ENCODE measurements at places on chromosomes 12 and 14.
A peak's percentile ranks its signal among the peaks of the same experiment; 100 is the strongest.

GRCh38 chr12:111685322-111685810, 390 bp downstream of the BRAP start:
- no peak for DNase-seq

DNA sequence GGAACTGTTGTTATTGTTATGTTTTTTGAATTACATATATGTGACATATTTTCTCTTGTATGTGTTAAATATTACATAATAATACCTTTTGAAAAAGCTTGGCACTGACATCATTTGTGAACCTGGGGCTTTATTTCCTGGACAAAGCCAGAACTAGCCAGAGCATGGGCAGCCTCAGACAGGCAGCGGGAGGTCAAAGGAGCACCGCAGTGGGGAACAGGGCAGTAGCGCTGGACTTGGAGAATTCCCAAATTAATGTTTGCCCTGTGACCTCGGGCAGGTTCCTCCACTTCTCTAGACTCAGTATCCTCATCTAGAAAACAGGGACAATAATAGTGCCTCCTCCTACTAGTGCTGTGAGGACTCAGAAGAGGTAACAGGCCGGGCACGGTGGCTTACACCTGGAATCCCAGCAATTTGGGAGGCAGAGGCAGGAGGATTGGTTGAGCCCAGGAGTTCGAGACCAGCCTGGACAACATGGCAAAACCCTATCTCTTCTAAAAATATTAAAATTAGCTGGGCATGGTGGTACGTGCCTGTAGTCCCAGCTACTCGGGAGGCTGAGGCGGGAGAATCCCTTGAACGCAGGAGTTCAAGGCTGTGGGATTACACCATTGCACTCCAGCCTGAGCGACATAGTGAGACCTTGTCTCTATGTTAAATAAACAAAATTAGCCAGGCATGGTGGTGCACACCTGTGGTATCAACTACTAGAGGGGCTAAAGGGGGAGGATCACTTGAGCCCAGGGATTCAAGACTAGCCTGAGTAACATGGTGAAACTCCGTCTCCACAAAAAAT, 27.3 kb upstream of the ITPK1 start:
- DNase-seq, result no peak

- DNase-seq, result peak; percentile 66
These were observed 40.2 kb downstream of the STAB2 start for GRCh38 chr12:103627189-103627855.

DNA sequence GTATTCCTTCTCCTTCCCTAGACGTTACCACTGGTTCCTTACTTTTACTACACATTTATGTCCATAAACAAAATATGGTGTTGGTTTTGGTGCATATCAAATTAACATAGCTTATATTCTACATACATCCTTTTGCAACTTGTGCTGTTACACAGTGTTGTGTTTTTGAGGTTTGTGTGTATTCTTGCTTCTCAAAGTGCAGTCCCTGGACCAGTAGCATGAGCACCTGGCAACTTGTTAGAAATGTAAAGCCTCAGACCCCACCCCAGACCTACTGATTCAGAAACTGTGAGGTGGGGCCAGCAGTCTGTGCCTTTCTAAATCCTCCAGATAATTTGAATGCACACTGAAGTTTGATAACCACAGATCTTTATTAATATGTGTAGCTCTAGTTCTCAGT, 65.9 kb downstream of the RNFT2 start:
- DNase-seq, result no peak

DNA sequence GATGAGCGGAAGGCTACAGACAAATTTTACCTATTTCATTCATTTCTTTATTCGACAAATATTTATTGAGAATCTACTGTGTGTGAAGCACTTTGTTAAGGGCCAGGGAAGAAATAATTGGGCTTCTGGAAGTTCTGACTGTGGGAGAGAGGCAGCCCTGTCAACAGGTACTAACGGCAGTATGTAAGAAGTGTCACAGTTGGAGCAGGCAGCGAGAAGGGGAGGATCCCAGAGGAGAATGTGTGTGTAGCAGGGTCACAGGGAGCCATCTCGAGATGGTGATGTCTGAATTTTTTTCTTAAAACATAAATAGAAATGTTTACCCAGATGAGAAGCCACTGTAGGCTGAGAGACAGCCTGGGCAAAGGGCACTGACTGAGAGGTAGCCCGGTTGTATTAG, 163.3 kb upstream of the SLC38A2 start:
- DNase-seq, result no peak

DNA sequence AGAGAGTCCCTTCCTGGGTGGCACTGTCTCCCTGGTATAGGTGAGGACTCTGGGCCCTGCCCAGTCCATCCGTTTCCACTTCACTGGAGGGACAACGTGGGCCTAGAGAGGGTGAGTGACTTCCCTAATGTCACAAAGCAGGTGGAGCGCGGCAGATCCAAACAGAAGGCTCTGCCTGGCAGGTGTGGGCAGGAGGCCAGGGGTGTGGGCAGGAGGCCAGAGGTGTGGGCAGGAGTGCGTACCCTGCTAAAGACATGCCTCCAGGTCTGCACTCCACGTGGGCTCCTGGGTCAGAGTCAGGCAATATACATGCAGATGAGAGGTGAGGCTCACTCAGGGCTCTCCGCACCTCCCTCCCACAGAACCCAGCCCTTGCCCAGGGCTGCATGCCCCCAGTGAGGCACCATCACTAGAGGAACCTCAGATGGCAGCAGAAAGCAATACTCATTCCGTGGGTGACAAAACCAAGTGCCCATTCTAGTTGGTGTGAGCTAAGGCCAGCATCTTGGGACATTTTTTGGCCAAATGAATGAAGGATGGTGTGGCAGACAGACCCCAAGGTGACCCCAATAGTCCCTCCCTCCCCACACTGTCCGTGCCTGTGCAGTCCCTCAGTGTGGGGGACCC, 271.6 kb upstream of the RTL1 start:
- no peak for DNase-seq

GRCh38 chr12:101795013-101795412, 35.7 kb downstream of the GNPTAB start:
- DNase-seq, result no peak

- DNase-seq, result no peak
These were observed 429.7 kb downstream of the EGLN3 start for GRCh38 chr14:33521192-33521591.

DNA sequence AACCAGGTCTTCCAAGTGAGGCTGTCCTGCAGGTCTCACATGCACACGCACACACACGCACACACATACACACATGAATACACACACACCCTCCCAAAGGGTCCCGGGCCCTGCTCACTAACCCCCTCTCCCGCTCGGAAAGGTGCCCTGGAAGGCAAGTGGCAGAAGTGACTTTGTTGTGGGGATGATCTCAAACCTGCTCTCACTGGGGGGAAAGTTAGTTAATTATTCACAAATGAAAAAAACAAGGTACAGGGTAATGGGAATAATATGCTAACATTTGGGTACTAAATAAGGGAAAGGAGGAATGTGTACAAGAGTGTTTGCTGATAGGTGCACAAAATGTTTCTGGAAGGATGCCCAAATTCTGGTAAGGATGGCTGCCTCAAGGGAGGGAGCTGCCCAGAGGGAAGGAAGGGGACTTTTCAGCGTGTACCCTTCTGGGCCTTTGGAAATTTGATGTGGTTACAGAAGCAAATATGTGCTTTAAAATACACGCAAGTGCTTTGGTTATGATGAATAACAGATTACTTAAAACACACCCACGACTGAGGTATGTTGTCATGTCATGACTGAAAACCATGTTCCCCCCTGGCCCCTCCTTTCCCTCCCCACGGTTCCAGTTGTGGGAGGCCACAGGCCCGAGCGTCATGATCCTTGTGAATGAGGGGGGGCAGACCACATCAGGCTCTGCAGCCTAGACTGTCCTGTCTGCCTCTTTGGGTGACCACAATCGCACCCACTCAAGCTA, 43.3 kb upstream of the PLEKHG6 start:
- DNase-seq, result no peak

DNA sequence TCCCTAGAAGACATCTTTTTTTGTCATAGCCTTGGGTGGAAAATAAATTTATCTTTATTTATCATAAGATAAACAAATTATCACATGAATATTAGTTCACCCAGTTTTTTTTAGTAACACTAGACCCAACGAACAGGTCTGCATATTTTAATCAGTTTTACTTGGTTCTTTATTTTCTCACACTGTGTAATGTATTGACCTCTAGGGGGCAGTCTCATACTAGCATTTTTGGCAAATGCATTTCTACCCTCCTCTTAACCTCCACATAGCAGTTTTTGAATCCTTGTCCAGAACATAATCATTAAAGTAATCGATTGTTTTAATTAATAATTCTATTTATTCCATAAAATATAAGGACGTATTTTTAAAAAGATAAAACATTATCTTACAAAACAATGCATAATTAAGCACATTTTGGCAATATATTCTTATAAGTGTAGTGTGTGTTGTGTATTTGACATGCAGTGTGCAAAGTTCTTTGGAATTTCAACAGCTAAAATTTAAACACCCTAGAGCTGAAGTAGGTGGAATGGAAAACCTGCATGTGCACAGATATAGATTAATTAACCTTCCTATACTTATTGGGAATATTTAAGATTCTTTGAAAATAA, 31.6 kb upstream of the PTPRQ start:
- no peak for DNase-seq

DNA sequence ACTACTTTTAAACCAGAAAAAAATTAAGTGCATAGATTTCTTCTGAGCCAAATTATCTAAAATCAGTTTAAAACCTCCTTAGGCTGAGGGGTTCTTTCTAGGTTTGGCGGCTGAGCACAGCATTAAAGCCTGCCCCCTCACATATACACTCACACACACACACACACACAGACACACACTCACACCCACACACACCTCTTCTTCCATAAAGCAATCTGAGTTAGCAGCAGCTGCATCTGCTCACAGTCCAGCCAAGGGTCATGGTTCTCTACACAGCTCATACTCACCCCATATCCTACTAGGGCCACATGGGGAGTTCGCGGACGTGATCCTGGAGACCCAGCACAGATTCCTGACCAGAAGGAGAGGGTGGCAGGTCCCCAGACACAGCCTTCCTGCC, 12.4 kb downstream of the SYNDIG1L start:
- DNase-seq, result no peak

DNA sequence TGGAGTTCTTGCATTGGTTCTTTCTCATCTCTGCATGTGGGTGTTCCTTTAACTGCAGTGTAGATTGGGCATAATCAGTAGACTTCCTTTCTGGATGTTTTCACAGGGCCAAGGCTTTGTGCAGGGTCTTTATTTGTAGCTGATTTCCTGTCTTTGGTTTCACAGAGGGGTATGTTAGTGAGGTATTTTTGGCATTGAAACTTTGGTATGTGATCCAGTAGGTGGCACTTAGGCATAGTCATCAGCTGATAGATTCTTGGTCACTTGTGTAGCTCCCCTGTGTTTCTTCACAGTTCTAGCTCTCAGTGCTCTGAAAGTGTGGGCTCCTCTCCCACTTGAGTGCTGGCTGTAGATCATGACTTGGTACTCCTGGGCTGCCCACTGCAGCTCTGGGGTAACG, 52.7 kb upstream of the LMO3 start:
- DNase-seq, result no peak

DNA sequence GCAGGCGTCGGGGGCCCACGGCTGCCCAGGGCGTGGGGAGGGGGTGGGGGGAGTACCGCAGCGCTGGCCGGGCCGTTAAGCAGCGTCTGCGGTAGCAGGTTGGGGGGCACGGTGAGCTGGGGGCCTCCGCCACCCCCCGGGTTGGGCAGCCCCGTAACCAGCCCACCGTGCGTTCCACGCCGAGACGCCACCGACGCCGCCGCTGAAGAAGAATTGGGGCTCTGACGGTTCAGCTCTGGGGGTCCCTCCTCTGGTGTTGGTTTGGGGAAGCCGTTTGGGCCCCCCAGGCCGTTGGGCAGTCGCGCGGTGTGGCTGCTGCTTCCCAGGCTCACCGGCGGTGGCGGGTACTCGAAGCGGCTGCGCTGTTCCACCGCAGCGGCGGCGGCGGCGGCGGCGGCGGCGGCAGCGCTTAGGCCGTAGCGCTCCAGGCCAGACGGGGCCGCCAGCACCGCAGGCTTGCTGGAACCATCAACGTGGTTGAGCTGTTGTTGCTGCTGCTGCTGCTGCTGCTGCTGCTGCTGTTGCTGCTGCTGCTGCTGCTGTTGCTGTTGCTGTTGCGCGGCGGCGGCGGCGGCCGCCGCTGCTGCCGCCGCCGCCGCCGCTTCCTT, 1.5 kb downstream of the IRF2BPL start:
- DNase-seq, result no peak

DNA sequence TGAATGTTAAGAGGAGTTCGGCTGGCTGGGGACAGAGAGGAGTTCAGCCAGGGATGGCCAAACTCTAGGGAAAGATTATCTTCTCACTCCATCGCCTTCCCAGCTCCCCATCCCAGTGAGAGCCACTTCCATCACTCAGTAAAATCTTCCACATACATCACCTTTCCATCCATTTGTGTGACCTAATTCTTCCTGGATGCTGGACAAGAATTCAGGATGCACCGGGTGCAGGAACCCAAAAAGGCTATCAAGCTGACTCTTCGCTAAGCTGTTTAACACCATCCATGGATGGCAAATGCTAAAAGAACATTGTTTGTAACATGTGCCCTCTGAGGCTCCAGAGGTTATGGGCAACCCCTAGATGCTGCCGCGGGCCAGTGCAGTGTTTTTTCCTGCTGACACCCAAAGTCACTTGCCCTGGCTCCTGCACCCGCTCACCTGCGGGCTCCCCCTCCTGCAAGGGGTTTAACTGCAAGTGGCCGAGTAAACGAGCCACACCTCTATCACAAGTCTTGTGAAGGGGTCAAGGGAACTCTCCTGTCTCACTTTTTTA, 216.0 kb upstream of the NPAS3 start:
- DNase-seq, result no peak

- DNase-seq, result no peak
These were observed 22.1 kb upstream of the SYCP3 start for GRCh38 chr12:101761350-101761749.

DNA sequence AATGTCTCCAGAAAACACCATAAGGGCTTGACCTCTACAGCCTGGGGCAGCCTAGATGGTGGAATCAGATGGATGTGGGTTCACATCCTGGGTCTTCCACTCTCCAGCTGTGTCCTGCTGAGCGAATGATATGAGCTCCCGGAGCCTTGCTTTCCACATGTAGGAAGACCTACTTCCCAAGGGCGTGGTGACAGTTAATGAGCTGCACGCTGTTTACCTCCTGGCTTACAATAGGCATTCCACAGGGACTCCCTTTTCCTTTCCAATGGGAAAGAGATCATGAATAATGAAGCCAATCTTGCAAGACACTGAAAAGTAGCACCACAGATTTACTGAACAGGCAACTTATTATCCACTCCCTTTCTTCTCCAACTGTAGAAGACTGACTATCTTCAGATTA, 46.1 kb downstream of the TMTC1 start:
- DNase-seq, result no peak
